ENCODE measurements at places on chromosomes 6 and 20. TPM values are rescaled to one million over a fixed set of nuclear protein-coding genes. Genes with fewer than 3 reads are reported as not detected.

The PACSIN1 gene
- total RNA-seq = not detected

The PRDM13 gene
- not detected for total RNA-seq

The ZSCAN23 gene
- total RNA-seq = 2.5 TPM

The COL12A1 gene
- 4,738 TPM for total RNA-seq

The SAYSD1 gene
- total RNA-seq = 25.6 TPM

The PROKR2 gene
- total RNA-seq = not detected

The RIMS4 gene
- total RNA-seq = 0.13 TPM

The RTF2 gene
- 74.5 TPM for total RNA-seq

The SLC24A3 gene
- total RNA-seq = 2.3 TPM

The PTCHD4 gene
- 0.54 TPM for total RNA-seq

The GSTA1 gene
- total RNA-seq = 0.26 TPM

The ULBP3 gene
- total RNA-seq = 21.7 TPM

The TPBG gene
- 34.9 TPM for total RNA-seq

The LRRN4 gene
- total RNA-seq = under 0.01 TPM

The KHDRBS2 gene
- not detected for total RNA-seq

The TOX2 gene
- not detected for total RNA-seq

The MOCS1 gene
- 22.3 TPM for total RNA-seq

The TCF21 gene
- not detected for total RNA-seq

The BPIFB2 gene
- total RNA-seq = not detected

The HSPA12B gene
- 0.22 TPM for total RNA-seq

The OPN5 gene
- total RNA-seq = not detected

The MUCL3 gene
- not detected for total RNA-seq

The EDN1 gene
- 0.65 TPM for total RNA-seq

The SLC17A9 gene
- 6.9 TPM for total RNA-seq

The SLC17A3 gene
- total RNA-seq = not detected

The NKX2-2 gene
- not detected for total RNA-seq
